ENCODE measurements at places on chromosomes 2 and 18. TPM values are rescaled to one million over a fixed set of nuclear protein-coding genes. Genes with fewer than 3 reads are reported as not detected.

The C2orf78 gene
- total RNA-seq: not detected

The CD207 gene
- total RNA-seq: 0.10 TPM

The VWC2L gene
- under 0.01 TPM for total RNA-seq

The DNER gene
- 0.21 TPM for total RNA-seq

The UGT1A4 gene
- total RNA-seq: not detected

The TRIM43 gene
- not detected for total RNA-seq

The CCDC102B gene
- total RNA-seq: 4.1 TPM

The COL3A1 gene
- 0.42 TPM for total RNA-seq

The PDE6D gene
- total RNA-seq: 11.5 TPM

The AKAIN1 gene
- not detected for total RNA-seq

The ELOA2 gene
- under 0.01 TPM for total RNA-seq

The ABCA12 gene
- total RNA-seq: not detected

The UCN gene
- not detected for total RNA-seq

The AMER3 gene
- not detected for total RNA-seq

The FBLN7 gene
- total RNA-seq: 7.8 TPM

The SNORC gene
- total RNA-seq: under 0.01 TPM

The PMAIP1 gene
- 95.0 TPM for total RNA-seq

The SLC5A7 gene
- total RNA-seq: under 0.01 TPM

The SATB2 gene
- 0.73 TPM for total RNA-seq
